ENCODE measurements at places on chromosomes 5 and 9. TPM values are rescaled to one million over a fixed set of nuclear protein-coding genes. Genes with fewer than 3 reads are reported as not detected.

SNCB gene
- not detected for total RNA-seq

GABRA6 gene
- total RNA-seq, result not detected

ECM2 gene
- 13.8 TPM for total RNA-seq

PROP1 gene
- not detected for total RNA-seq

SMAD5 gene
- 52.7 TPM for total RNA-seq

SLC6A3 gene
- 0.52 TPM for total RNA-seq

UTP15 gene
- total RNA-seq, result 20.1 TPM

SELENOP gene
- 884 TPM for total RNA-seq

HMGCS1 gene
- 167 TPM for total RNA-seq

DNA sequence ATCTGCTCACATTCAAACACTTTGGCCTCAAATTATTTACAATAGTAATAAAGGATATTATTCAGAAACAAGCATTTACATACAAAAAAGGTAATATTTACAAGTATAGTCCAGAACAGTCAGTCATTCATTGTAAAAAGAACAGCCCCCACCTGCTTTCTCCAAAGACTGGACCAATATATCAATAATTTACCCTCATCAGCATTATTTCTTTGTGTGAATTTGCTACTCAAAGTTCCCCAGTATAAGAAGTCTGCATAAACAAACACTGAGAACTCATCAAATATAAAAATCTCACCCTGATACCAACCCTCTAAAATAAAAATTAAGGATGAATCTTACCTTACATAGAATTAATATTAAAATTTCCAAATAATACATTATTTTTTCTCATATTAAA is 267.8 kb upstream of the POU5F2 start:
- no peak for DNase-seq

- no peak for DNase-seq
Observed at GRCh38 chr5:91419136-91419535, 36.0 kb upstream of the ARRDC3 start.

GRCh38 chr5:68159224-68159951 is 56.2 kb upstream of the PIK3R1 start:
- DNase-seq, result no peak

- no peak for DNase-seq
Observed at GRCh38 chr5:163563880-163564279, 58.5 kb downstream of the MAT2B start.

- no peak for DNase-seq
Observed at GRCh38 chr5:142403583-142403982, 78.8 kb upstream of the SPRY4 start.

DNA sequence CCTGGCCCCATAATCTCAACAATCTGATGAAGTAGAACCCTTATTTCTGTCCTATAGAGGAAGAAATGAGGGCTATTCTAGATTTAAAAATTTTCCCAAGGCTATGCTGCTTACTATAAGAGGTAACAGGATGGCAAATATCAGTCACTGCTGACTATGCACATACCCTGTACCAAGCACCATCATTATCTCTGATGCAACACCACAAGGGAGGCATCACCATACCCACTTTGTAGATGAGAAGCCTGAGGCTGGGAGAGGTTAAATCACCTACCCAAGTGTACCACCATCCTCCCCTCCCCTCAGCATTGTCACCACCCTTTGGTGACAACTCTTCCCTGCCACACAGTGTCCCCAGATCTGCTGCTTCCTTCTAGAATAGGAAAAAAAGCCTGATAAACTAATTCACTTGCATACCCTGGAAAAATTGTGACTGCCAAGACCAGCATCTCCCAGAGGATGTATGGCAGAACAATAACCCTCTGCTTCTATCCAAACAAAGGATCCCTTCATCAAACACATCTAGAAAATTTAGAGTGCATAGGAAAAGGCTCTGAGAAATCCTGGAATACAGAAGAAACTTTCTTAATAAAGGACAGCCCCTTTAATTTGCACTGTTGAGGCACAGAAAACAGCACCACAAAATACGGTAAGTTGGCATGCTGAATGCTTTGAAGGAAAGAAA is 48.3 kb downstream of the PRRC1 start:
- no peak for DNase-seq

GRCh38 chr5:80206282-80206681 is 49.6 kb downstream of the SERINC5 start:
- DNase-seq, result no peak

GRCh38 chr5:12330993-12331588 is 426.8 kb upstream of the CTNND2 start:
- DNase-seq, result no peak

DNA sequence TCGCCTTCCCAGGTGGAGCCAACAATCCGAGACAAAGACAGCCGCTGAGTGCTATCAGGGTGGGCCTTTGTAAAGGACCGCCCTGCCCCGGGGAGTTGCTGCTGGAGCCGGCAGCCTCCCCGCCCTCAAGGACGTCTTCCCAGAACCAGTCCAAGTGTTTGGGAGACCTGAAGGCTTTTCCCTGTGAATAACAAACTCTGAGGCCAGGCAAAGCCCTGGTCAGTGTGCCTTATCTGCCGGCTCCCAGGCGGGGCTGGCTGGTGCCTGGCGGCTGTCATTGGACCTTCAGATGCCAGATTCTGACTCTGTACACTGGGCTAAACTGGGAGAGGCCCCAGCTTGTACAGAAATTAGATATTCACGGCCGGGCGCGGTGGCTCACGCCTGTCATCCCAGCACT is 2.1 kb downstream of the SLC9A3 start:
- DNase-seq, result no peak

DNA sequence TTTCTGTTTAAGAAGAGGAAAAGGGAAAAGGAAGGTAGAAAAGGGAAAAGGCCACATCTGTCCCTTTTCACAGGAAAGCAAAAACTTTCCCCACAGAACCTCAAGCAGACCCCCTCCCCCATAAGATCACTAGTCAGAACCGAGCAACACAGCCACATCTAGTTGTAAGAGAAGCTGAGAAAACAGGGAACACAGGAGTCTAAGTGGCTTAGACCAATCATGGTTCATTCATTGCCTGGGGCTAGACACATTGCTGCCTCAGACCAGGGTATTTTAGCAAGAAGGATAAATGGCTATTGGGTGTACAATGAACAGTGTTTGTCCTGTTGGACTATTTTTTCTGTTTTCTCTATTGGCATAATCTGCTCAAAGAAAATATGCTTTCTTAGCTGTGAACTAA is 98.0 kb downstream of the ARL15 start:
- DNase-seq, result no peak

DNA sequence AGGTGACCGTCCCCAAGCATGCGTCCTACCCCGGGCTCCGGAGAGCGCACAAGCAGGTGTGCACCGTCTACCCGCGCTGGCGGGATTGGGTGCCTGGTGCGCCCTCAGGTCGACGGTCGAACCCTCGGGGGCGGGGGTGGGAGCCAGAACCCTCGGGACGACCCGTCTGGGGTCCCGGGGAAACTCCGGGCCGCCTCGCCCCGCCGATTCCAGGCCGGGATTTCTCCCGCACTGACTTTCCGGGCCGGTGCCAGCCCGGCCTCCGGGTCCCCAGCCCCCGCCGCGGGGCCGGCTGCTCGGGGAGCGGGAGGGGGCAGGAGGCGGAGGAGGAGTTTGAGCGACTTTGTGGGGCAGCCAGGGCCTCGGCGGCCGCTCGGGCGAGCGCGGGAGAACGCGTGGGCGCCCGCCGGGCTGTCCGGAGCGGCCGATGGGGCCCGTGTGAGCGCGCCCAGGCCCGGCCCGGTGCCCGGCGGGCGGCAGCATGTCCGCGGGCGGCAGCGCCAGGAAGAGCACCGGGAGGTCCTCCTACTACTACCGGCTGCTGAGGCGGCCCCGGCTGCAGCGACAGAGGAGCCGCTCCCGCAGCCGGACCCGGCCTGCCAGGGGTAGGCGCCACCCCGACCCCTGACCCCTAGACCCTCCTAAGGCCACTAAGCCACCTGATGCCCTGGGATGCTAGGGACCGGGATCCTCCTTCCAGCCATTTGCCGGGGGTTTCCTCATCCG is at the start of gene DAB2IP:
DAB2IP (plus strand) TSS at position 340 of the 726 bp plus-strand sequence; CDS start at position 482, 142 bp downstream.
- peak; percentile 78 for DNase-seq

- no peak for DNase-seq
Observed at GRCh38 chr5:56460195-56460546, 227.0 kb upstream of the ANKRD55 start.

DNA sequence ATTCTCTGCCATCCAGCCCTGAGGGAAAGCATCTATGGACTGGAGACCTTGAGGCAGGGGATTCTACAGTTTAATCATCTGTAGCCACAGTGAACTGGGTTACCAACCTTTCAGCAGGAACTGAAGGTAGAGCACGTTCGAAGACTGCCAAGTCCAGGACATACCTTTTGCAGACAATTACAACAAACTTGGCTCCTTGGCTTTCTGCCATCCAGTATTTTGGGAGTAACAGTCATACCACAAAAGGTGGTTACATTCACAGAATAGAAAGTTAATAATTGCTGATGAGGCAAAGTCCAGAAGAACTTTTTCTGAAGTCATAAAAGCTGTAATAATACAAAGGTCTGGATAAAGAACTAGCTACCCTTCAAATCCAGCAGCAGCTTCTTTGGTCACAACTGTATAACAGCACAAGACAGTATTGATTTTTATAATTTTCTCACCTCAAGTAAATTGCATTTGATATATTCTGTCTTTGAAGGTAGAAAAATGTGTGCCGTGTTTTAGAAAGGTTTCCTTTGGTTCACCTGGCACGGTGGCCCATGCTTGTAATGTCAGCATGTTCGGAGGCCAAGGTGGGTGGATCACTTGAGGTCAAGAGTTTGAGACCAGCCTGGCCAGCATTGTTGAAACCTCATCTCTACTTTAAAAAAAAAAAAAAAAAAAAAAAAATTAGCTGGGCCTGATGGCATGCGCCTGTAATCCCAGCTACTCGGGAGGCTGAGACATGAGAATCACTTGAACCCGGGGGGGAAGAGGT is 236.6 kb downstream of the NR3C1 start:
- DNase-seq, result no peak

DNA sequence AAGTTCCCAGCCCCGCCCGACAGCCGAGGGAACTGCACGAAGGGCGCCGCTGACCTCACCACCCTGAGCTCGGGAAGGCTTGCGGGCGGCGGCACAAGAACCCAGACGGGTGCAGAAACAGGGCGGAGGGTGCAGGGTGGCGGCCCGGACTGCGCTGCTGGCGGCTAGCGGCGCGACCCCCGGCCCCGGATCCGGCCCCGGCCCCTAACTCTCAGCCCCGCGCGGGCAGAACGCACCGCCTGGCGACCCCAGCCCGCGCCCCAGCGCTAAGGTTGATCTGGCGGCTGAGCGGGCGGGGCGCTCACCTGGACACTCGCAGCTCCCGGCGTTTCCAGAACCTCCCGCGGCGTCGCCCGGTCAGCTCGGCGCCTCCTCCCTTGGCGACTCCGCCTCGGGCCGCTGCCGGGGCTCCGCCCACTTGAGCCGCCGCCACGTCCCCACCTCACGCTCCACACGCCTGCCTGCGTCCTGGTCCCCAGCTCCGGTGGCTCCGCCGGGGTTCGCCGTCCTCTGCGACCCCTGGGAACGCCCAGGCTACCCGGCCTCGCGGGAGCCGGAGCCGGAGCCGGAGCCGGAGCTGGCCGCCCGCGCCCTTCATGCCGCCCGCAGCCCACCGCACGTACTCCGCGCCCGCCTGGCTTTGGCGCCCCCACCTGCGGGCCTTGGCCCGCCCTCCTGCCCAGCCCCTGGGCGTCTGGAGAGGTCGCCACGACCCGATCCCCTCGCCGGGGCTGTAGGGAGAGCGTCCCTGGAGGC is at the start of gene P4HA2:
P4HA2 (minus strand) TSS at position 369 of the 756 bp plus-strand sequence. CDS start 9,227 bp downstream, outside the sequence.
- peak; percentile 94 for DNase-seq

DNA sequence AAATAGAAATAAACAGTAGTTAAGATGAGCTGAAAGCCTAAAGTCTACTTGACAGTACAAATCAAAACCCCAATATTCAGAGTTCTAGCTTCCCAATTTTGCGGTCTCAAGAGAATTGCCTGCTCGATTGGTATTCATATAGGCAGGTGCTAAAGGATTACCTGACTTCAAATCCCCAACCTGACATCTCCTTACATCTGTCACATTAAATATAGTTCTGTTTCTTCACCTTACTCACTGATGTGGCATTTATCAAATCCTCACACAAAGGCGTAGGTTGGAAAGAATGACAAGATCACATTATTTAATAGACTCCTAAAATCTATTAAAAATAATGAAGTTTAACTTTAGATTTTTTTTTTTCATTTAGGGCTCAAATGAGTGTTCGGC is 72.8 kb upstream of the ANKH start:
- DNase-seq, result no peak

GRCh38 chr9:114694719-114695269 is 12.8 kb upstream of the TEX48 start:
- no peak for DNase-seq
